ENCODE measurements at places on chromosomes 6 and 20.

GRCh38 chr20:35216541-35216940 lies 9.9 kb upstream of the MMP24 start:
- DNase-seq = no peak

GRCh38 chr6:95091823-95092436 lies 485.4 kb upstream of the MANEA start:
- peak; percentile 72 for DNase-seq

DNA sequence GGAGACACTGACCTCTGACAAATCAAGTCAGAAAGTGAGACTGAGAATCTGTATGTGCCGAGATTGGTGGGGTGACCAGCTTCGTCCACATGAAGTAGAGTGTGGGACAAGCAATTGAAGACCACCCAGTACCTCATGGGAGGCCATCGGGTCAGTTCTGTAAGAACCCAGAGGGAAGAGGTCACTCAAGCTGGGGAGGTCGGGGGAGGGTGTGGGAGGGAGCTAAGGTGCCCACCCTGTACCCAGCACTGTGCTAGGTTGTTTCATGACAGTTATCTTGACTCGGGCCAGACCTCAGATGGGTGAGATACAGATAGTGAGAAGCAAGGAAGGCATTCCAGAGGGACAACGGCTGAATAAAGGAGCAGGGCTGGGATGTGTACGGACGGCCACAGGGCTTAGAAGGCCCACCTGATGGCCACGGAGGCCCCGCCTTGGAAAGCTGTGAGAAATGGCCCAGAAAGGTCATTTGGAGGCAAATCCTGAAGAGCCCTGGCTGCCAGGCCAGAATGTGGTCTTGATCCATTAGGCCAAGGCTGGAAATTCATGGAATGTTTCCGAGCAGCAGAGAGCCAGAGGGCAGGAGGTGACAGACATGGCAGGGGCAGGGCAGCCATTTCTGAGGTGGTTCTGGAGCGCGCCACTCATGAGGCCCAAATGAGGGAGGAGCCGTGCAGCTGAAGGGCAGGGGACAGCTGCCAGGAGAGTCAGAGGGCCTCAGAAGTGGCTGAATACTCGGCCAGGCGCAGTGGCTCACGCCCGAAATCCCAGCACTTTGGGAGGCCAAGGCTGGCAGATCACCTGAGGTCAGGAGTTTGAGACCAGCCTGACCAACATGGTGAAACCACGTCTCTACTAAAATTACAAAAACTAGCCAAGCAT lies 7.7 kb downstream of the MMP24OS start:
- no peak for DNase-seq

DNA sequence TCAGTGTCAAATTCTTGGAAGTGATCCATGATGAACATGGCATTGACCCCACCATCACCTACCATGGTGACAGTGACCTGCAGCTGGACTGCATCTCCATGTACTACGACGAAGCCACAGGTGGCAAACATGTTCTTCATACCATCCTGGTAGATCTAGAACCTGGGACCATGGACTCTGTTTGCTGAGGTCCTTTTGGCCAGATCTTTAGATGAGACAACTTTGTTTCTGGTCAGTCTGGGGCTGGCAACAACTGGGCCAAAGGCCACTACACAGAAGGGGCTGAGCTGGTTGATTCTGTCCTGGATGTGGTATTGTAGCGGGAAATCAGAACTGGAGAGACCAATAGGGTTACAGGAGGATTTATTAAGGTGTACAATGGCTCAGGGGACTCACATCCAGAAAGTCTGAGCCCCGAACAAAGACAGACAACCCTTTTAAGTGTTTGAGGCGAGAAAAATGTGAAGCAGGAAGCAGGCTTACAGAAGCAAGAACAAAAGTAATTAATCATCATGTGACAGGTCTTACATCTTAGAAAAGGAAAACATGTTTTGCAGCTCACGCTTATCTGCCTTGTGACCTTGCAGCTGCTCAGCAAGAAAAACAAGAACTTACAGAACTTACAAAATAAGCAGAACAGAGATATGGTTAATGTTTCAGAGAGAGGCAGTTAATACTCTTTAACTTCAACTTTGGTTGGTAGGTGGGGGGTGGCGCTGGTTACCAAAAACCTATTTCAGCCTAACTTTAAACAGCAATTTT lies 58.8 kb upstream of the MOCS1 start:
- no peak for DNase-seq

GRCh38 chr20:635028-635892 lies 17.7 kb downstream of the SRXN1 start:
- DNase-seq = no peak

DNA sequence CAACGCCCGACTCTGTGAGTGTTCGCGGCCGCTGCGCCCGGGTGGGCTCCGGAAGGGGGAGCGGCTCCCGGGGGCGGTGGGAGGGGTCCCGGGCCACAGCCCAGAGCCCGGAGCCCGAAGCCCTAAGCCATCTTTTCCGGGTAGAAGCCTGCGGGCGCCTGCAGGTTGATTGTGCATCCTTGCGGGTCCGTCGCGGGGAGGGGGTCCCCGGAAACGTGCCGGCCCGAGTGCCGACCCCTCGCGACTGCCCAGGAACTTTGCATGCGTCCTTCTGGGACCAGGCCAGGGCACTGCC lies 413 bp downstream of the PTPRA start:
- no peak for DNase-seq

DNA sequence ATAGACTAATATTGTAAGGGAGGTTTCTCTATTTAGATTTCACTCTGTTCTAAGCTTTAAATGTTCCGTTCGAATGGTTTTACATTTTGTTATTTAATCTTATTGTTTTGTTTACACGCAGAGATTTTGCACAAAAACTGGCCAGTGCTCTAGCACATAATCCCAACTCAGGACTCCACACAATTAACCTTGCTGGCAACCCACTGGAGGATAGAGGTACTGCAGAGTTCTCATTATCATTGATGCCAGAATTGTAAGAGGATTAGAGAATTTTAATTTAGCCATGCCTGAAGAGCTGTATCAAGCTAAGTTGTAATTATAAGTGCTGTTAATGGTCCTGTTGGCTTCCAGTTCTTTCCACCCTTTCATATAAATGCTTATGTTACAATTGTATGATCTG lies 179.7 kb upstream of the SCGN start:
- no peak for DNase-seq

DNA sequence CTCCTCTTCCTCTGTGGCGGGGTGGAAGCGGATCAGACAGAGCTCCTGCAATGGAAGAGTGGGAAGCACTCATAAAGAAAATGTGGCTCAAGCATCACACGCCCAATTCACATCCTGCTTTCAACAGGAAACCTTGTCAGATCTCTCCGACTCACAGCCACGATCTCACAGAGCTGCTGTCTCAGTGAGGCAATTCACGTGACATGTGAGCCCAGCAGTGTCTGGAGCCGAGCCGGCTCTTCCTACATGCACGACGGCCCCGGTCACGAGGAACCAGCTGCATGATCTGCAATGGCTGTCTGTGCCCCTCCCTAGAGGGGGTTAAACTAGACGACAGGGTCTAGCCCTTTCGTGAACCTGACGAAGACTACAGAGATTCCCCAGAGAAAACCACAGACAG lies 29.5 kb upstream of the TCFL5 start:
- no peak for DNase-seq

- no peak for DNase-seq
Observed at GRCh38 chr6:77466451-77467437, 3.5 kb upstream of the HTR1B start.

- no peak for DNase-seq
Observed at GRCh38 chr20:42688576-42688975, 501.1 kb downstream of the PTPRT start.

DNA sequence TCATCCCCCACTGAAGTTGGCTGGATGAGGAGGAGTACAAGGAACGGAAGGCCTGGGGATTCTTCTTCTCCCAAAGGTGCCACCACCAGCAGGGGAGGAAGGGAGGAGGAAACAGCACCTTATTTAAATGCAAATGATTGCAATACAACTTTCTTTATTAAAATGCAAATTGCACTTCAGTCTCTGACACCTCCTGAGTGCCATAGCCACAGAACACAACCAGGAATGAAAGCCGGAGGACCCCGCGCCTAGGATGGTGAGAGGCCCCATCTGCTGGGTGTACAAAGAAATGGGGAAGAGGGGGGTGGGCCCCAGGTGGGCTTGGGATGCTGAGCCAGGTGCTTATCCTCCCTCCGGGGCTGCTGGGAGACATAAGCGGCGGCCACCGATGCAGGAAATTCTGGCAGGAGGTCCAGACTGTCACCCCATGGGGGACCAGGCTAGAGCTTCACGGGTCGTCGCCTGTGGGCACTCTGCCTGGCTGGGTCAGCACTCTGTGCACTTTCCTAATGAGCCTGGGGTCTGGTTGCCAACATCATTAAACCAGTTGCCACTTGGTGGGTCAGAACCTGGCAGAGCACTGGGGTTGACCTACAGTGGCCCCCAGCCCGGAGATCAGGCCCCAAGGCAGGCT lies 154.2 kb upstream of the MLN start:
- no peak for DNase-seq

DNA sequence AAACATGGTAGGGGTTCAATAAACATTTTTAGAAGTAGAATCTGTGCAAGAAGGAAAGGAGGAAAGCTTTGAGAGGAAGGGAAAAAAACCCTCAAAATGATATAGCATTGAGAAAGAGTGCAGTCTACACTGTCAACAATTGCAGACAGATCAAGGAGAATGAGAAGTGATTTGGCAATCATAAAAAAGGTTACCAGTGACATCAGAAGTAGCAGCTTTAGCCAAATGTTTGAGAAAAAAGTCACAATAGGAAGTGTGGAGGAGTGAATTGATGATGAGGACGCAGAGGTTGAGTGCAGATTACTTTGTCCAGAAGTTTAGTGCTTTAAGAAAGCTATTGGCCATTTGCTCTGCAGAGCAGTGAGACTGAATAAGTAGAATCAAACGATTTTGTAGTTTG lies 155.0 kb downstream of the GJA1 start:
- no peak for DNase-seq

DNA sequence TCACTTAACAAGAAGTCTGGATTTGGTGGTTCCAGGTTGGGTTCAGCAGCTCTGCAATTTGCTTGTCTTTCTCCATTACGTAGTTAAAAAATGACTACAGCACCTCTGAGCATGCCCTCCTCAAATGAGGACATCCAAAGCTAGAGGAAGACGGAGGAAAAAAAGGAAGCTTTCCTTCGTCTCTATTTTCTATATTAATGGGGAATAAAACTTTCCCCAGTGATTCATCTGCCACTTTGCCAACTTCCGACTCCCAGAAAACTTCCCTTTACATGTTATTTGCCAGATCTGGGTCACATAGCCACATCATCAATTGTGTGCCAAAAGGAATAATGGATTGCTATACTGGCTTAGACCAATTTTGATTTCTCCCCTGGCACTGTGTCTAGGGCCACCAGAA lies 69.5 kb downstream of the ZFAND3 start:
- no peak for DNase-seq

DNA sequence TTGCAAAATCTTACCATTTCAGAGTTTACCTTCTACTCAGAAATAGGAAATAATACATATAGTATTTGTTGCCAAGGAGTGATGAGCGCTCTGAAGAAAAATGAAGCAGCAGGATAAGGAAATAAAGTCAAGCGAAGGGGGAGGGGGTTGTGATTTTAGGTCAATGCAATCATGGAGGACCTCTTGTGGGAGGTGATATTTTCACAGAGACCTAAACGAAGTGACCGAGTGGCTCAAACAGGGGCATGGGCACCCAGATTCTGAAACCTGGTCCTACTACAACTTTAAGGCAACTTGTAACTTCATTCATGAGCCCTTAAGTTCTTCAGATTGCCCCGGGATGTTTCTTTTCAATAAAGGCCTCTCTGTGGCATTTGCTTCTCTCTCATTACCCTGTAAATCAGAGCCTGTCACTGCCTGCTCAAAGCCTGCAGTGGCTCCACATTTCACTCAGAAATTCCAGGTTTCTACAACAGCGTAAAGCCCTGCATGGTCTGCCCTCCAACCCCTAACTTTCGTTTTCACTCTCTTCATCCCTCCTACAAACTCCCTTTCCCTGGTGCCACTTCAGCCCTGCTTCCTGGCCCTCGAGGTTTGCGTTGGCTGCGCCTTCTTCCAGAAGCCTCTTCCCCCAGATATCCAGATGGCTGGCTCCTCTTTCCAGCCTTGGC lies 162.7 kb downstream of the TBC1D7 start:
- DNase-seq = no peak
